ENCODE measurements at places on chromosomes 5 and 9.

DNA sequence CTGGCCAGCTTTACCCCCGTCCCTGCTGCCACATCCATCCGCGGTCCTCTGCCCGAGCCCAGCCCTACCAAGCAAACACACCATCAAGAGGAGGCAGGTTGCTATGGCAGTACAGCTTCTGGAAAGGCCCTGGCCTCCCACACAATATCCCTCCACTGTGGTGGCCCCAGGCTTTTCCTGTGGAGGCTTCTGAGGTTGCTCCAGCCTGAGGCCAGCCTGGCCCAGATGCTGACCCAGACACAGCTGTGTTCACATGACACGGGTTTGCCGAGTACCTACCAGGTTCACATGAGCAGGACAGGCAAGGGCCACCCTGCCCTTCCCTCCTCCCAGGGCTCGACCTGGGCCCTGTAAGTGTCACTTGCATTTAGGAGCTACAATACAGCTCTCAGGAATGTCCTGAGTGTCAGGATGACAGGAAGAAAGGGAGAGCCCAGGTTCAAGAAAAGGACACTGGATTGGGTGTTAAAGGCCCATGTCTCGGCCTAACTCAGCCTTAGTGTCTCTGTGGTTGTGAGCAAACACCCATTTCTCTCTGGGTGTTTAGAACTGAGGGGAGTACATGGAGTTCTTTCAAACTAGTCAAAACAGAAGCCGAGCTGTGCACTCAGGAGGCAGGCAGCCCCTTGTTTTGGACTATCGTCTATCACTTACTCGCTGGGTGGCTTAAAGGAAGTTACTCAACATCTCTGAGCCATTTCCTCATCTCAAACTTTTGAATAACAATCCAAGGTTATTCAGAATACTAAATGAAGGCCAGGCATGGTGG lies 40.2 kb downstream of the NAIF1 start:
- no peak for DNase-seq

DNA sequence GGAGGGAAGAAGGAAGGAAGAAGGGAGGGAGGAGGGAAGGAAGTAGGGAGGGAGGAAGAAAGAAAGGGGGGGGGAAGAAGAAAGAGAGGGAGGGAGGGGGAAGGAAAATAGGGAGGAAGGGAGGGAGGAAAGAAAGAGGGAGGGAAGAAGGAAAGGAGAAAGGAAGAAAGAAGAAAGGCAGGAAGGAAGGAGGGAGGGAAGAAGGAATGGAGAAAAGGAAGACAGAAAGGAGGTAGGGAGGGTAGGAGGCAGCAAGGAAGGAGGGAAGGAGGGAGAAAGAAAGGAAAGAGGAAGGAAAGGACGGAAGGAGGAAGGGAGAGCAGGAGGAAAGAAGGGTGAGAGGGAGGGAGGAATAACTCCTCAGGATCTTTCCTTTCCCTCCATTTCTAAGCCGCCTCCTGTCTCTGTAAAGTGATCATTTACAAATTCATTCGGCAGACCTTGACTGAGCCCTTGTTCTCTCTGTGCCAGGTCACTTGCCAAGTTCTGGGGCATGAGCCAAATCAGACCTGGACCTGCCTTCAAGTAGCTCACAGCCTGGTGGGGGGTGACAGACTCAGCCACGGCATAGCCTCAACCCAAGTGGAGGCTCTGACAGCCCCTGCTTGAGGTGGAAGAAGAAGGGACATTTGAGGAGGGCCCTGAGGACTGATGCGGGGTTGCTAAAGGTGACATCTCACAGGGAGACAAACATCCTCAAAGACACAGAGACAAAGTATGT lies 69.0 kb upstream of the HRH2 start:
- no peak for DNase-seq

DNA sequence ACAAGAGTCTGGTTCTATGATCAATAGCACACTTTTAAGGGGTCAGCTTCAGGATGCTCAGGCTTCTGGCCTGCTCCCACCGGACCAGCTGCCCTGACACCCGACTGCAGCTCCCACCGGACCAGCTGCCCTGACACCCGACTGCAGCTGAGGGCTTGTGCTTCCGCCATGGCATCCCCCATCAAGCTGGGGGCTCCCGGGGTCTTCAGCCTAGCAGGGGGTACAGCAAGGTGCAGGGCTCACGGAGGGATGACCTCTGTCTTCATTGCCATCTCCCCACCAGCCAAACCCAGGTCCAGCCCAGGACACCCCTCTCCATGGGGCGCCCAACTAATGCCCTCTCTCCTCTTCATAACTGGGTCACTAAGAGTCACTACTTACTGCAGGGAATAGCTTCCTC lies 1.9 kb downstream of the FLT4 start:
- no peak for DNase-seq

GRCh38 chr5:139859013-139859412 lies 63.4 kb downstream of the PSD2 start:
- no peak for DNase-seq

GRCh38 chr5:123116757-123117156 lies 27.7 kb downstream of the PRDM6 start:
- DNase-seq = no peak

DNA sequence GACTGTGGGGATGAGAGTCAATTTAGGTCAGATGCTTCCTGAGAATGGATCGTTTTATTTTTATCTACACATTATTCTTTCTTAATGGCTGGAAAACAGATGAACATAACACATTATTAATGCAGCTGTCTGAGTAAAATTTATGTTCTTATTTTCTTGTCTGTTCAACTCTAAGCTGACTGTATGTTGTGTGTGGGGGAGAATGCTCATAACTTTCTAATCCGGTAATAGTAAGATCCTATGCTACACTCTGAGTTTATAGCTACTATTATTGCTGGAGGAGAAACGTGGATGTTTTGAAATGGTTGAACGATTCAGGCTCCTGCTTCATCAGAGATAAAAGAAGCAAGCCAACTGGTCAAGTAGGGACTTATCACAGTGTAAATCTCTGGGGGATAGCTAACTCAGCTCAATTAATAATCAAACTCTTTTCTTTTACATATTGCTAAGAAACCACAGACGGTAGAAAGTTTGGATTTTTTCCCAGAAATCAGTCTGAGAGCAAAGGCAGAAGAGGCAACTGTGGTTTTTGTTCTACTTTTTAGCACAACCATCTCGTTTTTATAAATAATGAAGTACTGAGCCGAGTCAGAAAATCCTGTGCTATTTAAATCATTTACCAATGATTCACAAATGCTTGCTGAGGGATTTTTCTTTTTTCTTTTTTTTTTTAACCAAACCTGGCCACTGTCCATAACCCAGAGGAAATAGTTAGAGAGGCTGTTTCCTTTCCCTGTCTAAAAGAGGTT lies 265.0 kb upstream of the FAM174A start:
- no peak for DNase-seq

GRCh38 chr5:62934319-62934718 lies 355.7 kb downstream of the LRRC70 start:
- no peak for DNase-seq

DNA sequence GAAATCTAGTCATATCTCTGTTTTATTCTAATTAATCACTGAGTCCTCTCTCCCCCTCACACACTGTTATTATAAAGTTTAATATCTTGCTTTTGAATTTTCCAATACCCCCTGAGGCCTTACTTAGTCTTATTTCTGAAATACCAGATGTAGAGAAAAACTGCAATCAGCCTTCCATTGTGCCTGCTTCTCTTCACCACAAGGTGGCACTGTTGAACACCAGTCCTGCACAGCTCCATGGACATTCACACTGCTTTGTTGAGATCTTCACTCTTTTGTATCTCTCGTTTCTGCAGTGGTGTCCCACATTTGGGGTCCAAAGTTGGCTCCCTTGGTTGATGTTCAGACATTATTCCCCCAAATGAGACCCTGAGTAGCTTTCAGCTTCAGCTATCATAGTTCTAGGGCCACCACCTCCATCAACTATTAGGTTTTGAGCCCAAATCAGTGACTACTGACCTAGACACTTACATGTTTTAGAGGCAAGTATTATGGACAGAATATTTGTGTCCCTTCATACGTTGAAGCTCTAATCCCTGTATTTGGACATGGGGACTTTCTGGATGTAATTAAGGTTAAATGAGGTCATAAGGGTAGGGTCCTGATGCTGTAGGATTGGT lies 24.3 kb downstream of the BOD1 start:
- DNase-seq = no peak

- no peak for DNase-seq
Observed at GRCh38 chr9:105439428-105439827, 8.4 kb upstream of the FSD1L start.

- DNase-seq = no peak
Observed at GRCh38 chr9:136787690-136788400, 3.3 kb upstream of the TMEM141 start.

- no peak for DNase-seq
Observed at GRCh38 chr9:133369422-133369821, 6.4 kb downstream of the SURF4 start.

DNA sequence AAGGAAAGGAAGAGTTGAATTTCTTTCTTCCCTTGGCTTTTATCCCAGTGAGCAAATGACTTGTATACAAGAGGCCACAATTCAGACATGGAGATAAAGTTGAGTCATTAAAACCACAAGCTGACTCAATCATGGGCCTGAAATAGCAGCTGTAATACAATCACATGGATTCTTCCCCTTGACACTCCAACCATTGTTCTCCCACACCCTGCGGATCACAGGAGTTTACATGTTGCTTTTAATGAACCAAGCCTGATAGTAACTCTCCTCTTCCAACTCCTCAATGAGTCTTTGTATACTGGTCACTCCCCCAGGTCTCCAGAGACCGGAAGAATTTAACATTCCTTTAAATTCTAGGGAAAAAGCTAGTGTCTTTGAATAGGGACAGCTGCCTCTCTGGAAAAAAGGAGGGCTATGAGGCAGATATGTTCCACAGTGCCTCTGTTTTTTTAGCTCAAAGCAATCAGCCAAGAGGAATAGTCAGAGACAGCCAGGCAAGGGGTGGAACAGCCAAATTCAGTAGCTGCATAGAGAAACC lies 32.4 kb downstream of the PCDHGC5 start:
- peak; percentile 97 for DNase-seq

GRCh38 chr5:1123418-1124147 lies 11.7 kb upstream of the SLC12A7 start:
- no peak for DNase-seq

- DNase-seq = peak; percentile 58
Observed at GRCh38 chr9:88653911-88654310, 118.9 kb downstream of the NXNL2 start.

DNA sequence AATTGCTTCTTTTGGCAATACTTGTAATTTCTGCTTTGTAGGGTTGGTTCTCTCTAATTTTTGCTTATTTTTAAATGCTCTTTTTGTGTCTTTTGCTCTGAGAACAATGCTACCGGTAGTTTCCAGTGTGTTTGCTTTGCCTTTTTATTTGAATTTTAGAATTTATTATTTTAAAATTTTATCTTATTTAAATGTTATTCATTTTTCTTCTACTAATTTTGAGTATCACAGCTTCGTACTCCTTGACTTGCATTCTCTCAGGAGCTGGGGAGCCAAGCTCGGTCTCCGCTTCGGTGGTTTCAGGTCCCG lies 45.9 kb downstream of the ANXA2R start:
- DNase-seq = no peak

DNA sequence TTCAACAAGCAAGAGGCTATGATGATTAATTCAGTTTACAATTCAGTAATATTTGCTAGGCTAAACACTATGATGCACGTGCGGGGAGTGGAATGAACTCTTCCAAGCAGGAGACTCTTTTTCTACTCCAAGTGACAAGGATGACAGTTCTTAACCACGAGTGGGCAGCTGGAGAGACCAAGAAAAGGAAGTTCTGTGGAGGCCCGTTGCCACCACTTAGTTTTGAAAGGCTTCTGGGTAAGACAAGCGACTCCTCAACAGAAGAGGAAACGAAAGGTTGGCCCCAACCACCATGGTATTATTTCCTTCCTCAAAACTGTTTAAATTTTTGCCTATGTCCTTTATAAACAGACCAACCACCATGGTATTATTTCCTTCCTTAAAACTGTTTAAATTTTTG lies 2.8 kb downstream of the DCAF12 start:
- no peak for DNase-seq

- no peak for DNase-seq
Observed at GRCh38 chr9:127642082-127642740, 30.1 kb downstream of the STXBP1 start.

GRCh38 chr9:118961857-118962256 lies 407.4 kb downstream of the BRINP1 start:
- DNase-seq = peak; percentile 45

GRCh38 chr5:67806654-67807438 lies 408.7 kb upstream of the PIK3R1 start:
- no peak for DNase-seq

DNA sequence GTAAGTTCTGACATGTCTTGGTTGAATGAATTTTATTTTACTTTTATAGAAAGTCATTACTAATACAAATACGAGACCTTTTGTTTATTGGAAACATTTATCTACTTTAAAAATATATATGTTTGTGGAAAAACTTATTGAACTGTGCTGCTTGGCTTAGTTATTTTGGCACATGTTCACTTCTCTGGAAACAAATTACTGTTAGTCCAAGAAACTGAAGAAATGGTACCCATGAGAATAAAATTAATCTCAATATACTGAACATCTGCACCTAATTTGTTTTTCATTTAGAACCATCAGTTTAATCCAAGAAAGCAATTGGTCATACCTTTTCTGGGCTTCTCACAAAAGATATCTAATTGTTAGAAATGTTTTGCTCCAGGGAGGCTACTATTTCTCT lies 32.2 kb downstream of the INVS start:
- no peak for DNase-seq

DNA sequence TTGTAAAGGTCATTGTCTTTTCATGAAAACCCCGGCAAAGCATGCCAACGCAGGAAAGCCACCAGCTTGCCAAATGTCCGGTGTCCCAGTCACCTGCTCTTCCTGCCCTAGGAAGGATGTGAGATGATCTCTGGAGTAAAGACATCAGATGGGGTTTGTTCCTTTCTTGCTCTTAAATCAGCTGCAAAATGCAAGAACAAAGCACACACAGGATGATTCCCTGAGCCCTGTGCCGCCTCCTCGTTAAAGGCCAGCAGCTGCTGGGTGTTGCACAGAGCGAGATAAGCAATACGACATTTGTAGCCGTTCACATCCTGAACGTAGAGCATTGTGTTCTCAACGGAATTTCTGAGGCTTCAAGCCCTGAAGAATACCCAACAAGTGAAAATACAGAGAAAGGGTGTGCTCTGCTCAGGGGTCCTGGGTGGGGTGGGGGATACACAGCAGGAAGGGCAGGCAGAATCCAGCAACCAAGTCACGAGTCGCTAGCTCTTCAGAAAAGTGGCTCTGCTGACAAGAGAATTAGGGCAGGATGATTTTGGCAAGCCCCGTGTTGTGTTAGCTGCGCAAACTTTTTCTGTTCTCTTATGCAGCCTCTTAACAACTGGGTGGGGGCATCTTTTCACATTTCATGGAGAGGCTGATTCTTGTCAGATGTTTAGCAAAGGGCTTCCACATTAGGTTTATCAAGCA lies 229.2 kb upstream of the MAP3K1 start:
- no peak for DNase-seq

DNA sequence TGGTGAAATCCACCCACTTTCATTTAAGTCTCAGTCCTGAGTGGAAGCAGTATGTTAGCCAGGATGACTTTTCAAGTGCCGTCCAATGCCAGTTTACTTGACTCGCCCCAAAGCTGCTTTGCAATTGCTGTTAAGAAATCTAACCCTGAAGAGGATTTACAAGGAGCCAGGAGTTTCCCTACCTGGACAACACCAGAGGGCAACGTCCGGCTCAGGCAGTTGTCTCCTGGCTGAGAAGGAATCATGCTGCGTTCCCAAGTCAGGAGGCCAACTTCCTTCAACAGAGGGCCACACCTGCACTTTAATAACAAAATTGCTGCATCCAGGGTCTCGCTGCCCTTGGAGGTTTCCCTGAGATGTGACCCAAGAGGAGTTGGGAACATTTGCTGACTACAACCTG lies 65.8 kb downstream of the BOD1 start:
- DNase-seq = no peak

Data from BJ (cell line).